ENCODE measurements at places on chromosomes 3 and 15.

DNA sequence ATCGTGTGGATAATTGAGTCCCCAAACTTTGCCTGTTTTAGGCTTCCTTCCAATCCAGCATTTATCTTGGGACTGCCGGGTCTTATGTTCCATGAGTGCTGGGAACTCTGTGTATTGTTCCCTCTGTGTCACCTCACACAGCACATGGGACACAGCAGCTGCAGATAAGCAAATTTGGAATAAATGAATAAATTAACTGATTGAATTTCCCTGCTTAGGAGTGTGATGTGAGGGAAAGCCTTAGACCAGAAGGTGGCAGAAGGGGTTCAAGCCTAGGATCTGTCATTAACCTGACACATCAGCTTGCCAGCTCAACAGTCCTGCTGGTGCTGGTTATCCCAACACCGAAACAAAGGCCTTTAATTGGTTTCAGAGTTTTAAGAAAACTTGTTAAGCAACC lies 114.3 kb downstream of the OXSM start:
- no peak for DNase-seq

DNA sequence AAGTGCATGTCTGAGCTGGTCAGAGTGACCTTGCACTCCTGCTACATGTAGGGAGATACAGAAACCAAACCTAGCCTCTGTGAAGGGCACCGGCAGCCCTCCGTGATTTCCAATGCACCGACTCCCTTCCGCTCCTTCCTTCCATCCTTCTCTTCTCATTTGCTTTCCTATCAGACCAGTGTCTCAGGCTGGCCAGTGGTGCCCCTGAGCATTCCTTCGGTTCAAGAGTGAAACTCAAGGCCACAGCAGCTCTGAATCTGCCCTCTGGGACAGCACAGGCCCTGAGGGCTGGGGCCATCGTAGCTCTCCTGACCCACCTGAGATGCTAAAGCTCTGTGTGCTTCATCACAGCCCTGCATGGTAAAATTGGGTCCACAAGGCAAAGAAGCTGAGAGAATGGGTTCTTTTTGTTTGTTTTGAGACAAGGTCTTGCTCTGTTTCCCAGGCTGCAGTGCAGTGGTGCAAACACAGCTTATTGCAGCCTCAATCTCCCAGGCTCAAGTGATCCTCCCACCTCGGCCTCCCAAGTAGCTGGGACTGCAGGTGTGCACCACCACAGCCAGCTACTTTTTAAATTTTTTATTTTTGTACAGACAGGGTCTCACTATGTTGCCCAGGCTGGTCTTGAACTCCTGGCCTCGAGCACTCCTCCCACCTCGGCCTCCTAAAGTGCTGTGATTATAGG lies 2.3 kb upstream of the BMF start:
- no peak for DNase-seq

DNA sequence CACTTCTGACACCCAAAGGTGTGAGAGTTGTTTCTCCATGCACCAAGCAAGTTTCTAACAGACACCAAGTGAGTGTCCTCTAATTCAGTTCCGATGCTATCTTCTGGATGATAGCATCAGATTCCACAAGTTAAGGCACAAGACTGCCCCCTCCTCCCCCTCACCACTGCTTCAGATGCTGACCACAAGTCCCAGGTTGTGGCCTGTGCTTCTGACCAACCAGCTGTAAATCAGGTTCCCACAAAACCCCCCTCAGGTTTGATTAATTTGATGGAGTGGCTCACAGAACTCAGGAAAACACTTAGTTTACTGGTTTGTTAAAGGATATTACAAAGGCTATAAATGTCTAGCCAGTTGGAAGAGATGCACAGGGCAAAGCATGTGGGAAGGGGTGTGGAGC lies 7.0 kb upstream of the PLA1A start:
- DNase-seq, result no peak

DNA sequence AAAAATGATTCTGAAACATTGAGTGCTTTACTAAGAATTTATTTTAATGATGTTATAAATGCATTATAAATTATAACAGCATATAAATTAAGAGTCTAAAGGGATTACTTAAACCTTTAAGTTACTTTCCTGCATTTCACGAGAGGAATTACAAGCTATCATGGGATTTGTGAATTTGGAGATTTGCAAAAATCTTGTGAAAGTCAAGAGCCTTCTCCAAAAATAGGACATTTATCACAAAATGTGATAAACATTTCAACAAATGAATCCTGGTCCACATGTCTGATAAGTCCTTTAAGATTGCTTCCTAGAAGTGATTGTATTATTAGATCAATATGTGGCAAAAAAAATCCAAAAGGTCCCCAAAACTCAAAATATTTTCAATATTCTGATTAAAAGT lies 154.5 kb downstream of the ATP8B4 start:
- DNase-seq, result no peak

GRCh38 chr15:42364529-42364928 lies 5.2 kb downstream of the CAPN3 start:
- no peak for DNase-seq

- DNase-seq, result no peak
These were observed 415.7 kb upstream of the ROBO2 start for GRCh38 chr3:76624164-76624563.

DNA sequence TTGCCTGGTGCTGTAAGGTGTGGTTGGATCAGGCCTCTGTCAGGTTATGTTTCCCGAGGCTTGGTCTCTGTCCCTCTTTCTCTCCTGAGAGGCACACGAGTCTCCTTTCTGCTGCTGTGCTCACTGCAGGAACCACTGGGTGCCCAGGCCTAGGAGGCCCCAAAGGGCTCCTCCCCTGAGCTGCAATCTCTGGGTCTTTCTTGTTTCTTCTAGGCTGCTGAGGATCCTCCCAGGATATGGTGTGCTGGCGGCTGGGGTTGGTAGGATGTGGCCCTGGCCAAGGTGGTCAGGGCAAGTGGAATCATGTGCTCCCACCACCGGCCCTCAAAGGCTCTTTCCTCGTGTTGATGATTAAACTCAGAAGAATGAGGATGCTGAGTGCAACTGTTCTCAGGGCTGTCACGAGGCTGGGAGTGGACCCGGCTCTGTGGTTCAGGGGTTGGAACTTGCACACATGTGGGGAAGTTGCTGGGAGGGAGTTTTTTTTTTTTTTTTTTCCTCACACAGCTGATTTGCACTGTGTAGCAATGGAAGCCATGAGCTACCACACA lies 43.6 kb upstream of the CTSH start:
- DNase-seq, result no peak

GRCh38 chr3:62992520-62992919 lies 117.3 kb upstream of the CADPS start:
- DNase-seq, result no peak

GRCh38 chr3:119630128-119630879 lies 30.1 kb downstream of the POPDC2 start:
- no peak for DNase-seq

- DNase-seq, result no peak
These were observed 221.4 kb downstream of the MINAR1 start for GRCh38 chr15:79653533-79653932.

DNA sequence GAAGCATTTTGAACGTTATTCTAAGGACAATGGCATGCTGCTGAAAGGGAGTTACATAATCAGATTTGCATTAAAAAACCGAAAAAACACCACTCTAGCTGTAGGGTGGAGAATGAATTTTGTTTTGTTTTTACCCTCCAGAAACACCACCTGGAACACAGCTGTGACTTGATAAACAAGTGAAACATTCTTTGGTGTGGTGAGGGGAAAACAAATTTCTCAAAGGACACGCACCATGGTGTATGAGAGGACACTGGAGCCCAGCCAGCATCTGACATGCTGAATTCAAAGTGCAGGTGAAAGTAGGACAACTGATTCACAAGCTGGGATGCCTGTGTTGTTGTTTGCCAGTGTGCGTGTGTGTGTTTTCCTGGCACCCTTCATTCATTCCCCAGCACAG lies 554.5 kb upstream of the TBL1XR1 start:
- no peak for DNase-seq

- DNase-seq, result no peak
These were observed 23.9 kb downstream of the FAM174B start for GRCh38 chr15:92631721-92632120.

DNA sequence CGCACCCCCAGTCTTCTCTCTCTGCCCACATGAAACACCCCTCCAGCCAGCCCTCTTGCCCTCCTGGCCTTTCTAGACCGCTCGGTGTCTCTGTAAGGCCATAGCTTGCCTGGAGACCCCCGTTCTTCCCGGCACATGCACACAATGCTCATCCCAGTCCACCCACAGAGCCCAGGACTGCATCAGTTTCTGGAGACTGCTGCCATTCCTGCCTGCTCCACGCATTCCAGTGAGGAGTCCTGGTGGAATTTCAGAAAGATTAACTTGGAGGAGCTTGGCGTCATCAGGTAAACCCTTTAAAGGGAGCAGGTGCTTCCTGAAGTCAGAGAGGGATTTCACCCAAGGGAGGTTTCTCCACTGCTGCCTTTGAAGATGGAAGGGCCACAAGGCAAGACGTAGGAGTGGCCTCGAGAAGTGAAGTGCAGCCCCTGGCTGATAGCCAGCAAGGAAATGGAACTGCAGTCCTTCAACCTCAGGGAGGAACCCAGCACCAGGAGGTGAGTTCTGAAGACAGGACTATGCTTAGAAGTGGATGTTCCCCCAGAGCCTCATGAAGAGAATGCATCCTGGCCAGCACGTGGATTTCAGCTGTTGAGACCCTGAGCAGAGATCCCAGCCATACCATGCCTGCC lies 19.2 kb downstream of the SLC41A3 start:
- DNase-seq, result no peak

- no peak for DNase-seq
These were observed 28.7 kb upstream of the SRPRB start for GRCh38 chr3:133776794-133777438.

- DNase-seq, result no peak
These were observed 67.4 kb upstream of the MEX3B start for GRCh38 chr15:82113106-82113715.

GRCh38 chr3:61936344-61936937 lies 375.1 kb downstream of the PTPRG start:
- no peak for DNase-seq

GRCh38 chr3:25820816-25821486 lies 31.1 kb downstream of the OXSM start:
- no peak for DNase-seq

- no peak for DNase-seq
These were observed 272.2 kb upstream of the NR2E3 start for GRCh38 chr15:71538181-71538580.

DNA sequence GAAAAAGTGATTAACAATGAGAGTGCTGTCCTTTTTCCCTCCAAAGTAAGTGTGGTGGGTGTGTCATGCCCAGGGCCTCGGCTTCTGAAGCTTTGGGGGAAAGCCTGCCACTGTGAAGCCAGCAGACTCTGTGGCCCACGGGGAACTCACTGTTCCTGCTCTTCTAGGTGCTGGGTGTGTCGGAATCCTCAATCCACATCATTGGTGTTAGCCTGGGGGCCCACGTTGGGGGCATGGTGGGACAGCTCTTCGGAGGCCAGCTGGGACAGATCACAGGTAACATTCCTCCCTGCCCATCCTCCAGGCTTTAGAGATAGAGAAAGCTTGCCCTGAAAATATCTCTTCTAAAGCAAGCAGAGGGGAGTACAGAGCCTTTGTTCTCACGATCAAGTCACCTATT lies 11.6 kb downstream of the PLA1A start:
- no peak for DNase-seq

- DNase-seq, result no peak
These were observed at the start of gene IL17RD for GRCh38 chr3:57164657-57165573. TSS of gene IL17RD (minus strand) at chr3:57165353. CDS start at chr3:57165286, 67 bp downstream.

- DNase-seq, result no peak
These were observed 101.2 kb upstream of the MEX3B start for GRCh38 chr15:82146990-82147461.

DNA sequence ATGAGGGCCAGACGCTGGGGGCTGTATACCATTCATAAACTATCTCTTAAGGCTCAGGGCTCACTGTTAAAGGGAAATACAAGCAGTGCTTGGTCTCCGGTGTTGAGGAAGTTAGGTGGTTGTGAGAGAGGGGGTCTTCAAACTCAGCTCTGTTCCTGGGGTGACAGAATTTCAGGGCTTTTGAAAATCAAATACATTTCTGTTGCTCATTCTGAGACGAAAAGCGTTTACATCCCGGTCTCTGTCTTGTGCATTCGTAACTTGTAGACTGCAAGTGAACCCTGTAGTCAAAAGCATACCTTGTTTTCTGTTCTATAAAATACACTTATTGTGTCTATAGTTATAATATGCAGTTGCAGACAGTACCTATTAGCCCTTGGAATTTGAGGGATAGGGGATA lies 1.7 kb downstream of the SLCO3A1 start:
- DNase-seq, result no peak

DNA sequence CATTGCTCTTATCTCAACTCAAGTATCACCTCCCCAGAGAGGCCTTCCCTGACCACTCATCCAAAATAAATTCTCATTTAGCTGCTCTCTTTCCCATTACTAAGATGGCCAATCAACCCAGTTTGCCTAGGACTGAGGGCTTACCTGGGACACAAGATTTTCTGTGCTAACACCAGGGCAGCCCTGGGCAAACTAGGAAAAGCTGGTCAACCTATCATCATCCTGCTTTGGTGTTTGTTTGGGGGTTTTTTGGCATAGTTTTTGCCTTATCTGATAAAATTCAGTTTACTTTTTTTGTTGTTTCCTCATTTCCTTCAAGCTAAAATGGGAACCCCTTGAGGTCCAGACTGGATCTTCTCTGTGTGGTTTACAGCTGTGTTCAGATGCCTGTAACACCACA lies 131.4 kb upstream of the NR2F2 start:
- DNase-seq, result no peak

DNA sequence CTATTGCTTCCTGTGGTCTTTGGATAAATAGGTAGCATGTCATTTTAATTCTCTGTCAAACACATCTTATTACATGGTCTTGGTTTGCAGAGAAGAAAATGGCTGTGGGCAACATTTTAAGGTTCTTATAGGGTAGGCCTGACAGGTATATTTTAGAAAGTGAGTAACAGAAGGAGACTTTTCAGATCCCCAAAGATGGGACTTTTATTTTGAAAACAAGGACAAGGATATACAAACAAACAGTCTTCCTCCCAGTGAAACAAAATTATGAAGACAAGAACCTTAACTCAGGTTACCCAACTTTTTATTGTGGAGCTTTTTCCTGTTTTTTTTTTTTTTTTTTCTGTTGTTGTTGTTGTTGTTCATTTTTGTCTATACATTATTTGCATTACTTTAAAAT lies 916.2 kb downstream of the NTRK3 start:
- DNase-seq, result no peak

DNA sequence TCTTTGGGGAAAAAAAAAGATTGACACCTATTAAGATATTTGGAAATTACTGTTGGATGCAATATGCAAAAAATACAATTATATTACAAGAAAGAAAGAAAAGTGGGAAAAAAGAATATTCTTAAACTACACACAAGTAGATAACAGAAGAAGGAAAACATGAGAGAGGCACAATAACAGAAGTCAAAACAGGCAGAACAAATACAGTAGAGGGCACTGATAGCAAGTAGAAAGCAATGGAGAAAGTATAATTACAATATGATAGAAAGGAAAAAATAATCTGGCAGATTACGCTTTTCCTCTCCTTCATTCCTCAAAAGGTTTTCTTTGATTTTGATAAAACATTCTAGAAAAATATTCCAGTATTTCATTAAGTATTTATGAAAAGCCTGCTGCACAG lies 72.1 kb downstream of the ADAM10 start:
- no peak for DNase-seq

Data from activated naive CD4-positive, alpha-beta T cell (primary cell).